Brain (organoid and tissue), 16 donors: ENCODE measurements at places on chromosomes 3 and 15.

GRCh38 chr3:108863799-108864135 lies 41.2 kb downstream of the TRAT1 start:
- no peak for DNase-seq

- DNase-seq, result peak; percentile 7
These were observed 313.4 kb upstream of the CHRM5 start for GRCh38 chr15:33654860-33655259.

DNA sequence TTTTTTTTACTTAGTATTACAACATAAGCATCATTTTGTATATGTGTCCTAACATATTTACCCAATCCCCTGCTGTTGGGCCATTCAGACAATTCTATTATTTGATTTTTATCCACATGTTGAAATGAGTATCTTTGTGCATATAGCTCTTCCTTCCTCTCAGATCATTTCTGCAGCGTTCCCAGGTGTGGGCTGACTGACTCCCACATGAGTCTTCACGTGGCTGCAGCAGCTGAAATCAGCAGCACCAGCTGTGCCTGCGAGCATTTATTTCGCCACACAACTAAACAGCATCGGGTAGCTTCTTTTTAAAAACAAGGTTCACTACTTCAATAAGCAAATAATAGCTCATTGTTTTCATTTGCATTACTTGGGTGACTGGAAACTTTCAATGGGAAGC lies 44.5 kb upstream of the PDE8A start:
- peak; percentile 41 for DNase-seq

- DNase-seq, result no peak
These were observed 940 bp upstream of the ACY1 start for GRCh38 chr3:51982352-51982837.
